ENCODE measurements at places on chromosomes 6 and 20.

- DNase-seq: no peak
Observed at GRCh38 chr6:109008537-109009235, 86.0 kb downstream of the SESN1 start.

DNA sequence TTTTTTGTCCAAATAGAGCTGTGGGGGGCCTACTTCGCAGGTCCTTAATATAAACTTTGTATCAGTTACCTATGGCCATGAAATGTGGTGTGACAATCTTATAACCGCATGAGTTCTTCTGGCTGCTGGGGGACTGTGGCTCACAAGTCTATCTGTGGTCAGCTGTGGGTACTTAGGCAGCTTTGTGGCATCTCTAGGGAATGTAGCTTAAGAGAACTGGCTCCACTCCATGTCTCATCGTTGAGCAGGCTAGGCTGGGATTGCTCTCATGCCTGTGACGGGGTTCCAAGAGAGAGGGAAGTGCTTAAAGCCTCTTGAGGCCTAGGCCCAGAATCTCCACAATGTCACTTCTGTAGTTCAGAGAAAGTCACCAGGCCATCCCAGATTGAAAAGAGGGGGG, 140.5 kb downstream of the BTBD3 start:
- DNase-seq: no peak

DNA sequence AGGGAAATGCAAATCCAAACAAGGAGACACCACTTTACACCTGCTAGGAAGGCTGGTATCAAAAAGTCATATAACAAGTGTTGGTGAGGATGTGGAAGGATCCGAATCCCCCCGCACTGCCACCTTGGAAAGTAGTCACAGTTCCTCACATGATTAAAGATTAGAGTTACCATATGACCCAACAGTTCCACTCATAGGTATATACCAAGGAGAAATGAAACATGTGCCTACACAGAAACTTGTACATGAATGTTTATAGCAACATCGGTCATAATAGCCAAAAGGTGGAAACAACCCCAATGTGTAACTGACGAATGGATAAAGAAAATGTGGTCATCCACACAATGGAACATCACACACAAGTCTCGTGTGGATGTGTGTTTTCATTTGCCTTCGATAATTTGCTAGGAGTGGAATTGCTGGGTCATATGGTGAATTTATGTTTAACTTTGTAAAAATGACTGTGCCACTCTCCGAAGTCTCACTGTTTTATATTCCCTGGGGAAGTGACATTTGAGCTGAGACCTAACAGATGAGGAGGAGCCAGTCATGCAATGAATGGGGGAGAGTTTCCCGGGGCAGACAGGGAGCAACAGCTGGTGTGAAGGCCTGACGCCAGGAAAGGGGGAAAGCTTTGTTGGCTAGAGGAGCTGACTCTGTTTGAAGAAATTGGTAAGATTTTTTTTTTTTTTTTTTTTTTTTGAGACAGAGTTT, 125.9 kb upstream of the MLN start:
- DNase-seq: no peak

DNA sequence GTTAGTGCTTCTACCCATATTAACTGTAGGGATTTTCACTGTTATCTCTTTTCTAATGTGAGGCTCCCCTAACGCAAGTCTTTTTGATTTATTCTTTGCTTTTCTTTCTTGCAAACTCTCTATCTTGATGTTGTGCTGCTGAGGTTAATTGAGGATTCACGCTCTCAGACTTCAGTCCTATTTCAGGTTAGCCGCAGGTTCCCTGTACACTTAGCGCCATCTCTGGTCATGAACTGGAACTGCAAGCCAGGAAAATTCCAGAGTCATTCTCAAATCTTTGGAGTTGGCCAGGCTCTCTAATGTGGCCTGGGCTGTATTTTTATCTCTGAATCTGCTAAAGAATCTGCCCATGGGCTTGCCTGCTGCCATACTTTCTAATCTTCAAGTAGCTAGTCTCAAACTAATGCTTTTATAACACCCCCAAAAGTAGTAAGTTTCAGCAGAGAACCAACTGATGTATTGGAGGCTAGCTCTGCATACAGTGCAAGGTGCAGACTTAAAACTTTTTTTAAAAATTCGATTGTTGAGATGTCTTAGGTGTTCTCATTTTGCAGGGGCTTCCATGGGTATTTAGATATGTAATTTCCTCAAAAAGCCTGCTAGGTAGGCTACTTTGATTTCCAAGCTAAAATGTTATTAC, 91.1 kb upstream of the OPRM1 start:
- no peak for DNase-seq

DNA sequence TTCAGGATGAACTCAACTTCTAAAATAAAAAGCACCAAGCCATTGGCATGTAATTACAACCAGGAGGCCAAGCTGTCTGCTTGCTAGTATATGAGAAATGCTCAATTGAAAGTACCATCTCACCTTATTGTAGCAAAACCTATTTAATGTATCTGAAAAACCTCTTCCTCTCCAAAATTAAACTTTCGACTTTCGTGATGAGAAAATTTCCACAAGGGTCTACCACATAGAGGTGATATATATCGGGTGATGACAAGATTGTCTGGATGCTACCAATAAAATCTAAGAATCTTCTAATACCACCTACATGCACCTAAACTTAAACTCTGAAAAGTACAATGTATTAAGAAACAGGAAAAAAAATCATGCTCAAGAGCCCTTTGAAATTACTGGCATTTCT, 74.2 kb downstream of the ATXN1 start:
- no peak for DNase-seq

DNA sequence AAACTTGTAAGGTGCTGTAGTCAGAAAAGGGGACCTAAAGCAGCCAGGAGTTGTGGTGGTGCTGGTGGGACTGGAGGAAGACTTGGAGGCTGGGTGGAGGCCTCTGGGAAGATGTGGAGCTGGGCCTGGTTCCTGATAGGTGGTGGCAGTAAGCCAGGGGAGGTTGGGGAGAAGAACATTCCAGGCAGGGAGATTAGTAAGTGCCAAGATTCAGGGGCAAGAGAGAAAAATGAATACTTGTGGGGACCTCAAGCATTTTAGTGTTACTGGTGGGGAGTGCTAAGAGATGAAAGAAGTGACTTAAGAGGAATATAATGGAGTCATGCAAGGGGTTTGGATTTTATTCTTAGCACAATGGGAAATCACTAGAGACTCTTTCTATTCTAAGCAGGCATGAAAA, 79.0 kb upstream of the B3GAT2 start:
- DNase-seq: no peak

GRCh38 chr6:78031228-78031627, 378.4 kb downstream of the MEI4 start:
- no peak for DNase-seq

GRCh38 chr6:87174078-87174579, 18.8 kb downstream of the ZNF292 start:
- DNase-seq: no peak

DNA sequence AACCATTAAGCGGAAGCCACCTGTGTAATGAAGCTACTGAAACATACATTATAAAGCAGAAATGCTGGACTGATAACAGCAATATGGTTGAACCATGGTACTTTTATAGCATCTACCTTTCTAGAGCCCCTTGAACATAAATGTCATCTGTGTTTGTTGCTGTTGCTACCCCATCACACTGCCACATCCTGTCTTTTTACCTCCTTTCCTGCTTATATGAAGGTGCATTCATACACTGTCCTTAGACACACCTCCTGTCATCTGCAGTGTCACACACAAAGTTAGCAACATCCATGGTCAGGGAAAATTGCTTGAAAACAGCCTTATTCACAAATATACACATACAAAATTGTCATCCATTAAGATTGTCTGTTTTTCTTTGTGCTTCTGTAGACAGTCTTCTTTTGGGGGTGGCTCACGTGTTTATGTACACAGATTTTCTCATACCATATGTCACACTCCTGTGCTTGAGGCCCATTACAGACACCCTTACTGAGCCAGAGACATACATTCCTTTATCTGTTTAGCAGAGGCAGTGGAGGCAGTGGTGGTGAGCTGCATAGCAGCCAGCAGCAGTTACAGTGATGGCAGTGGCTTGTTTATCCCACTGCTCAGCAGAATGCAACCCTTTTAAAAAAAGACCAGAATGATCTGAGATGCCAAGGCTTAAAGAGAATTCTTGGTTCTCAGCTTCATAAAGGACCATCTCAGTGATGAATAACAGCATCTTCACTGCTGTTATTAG, 25.9 kb downstream of the C6orf62 start:
- DNase-seq: no peak

DNA sequence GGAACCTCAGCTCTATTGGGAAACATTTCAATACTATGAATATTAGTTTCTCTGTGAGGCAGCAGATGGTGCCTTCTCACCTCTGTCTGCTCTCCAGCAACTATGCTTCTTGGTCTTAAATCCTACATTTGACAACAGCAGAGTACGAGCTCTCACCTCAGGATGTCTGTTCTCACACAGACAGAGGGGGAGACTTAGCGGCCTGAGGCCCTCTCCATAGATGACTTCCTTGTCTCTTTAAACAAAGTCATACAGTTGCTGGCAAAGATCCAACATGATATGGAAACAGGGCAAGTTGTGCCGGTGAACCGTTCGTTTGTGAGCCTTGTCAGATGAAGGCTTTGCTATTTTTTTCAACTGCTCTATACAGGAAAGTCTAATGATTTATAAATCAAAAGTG, 43.7 kb upstream of the GABRR1 start:
- no peak for DNase-seq

GRCh38 chr6:113185299-113185698, 671.8 kb upstream of the MARCKS start:
- no peak for DNase-seq

- peak; percentile 12 for DNase-seq
Observed at GRCh38 chr6:34953061-34954025, 64.3 kb downstream of the ANKS1A start.

- no peak for DNase-seq
Observed at GRCh38 chr6:68649669-68650068, 14.6 kb downstream of the ADGRB3 start.

DNA sequence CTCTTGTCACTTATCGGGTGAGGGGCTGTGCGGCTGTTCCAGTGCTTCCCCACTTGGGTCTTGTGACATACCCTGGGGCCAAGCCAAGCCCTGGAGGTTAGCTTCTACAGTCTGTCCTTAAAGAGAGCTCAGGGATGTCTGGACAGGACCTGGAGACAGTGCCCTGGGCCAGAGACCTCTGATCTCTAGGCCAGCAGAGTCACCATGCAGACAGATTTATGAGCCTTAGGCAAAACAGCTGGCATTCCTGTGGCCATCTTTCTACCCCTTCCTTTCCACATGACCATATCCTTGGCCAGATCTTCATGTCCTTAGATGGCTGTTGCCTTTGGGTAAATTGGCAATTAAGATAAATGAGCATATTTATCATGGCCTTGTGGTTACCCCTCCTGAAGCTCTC, 678.6 kb downstream of the MAFB start:
- no peak for DNase-seq

DNA sequence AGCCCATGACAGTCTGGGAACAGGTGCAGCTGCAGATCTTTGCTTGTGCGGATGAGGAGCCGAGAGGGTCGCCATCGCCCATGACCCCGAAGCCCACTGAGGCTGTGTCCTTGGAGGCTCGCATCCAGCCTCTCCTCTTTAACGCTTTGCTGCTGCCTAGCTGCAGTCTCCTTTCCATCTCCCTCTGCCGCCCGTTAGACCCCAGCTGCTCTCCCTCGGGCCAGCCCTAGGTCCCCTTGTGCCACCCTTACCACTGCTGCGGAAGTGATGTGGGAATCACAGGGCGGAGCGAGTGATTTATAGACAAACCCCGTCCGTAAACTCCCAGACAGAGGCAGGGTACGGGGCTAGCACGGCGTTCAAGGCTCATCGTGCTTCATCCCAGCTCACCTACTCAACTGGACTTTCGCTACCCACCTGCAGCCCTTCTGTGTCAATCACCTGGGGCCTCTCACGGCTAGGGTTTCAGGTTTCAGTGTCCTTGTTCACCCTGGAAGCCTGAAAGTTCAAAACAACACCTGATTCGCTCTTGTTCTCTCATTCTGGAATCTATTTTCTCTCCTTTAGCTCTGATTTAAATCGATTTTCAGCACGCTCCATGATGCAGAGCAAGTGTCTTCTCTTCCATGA, 76.1 kb downstream of the PAX1 start:
- no peak for DNase-seq

GRCh38 chr6:15389765-15390723, 144.2 kb downstream of the JARID2 start:
- DNase-seq: no peak

GRCh38 chr6:134590449-134590848, 272.5 kb upstream of the SGK1 start:
- DNase-seq: no peak

GRCh38 chr6:143253586-143253985, 192.9 kb downstream of the AIG1 start:
- no peak for DNase-seq

DNA sequence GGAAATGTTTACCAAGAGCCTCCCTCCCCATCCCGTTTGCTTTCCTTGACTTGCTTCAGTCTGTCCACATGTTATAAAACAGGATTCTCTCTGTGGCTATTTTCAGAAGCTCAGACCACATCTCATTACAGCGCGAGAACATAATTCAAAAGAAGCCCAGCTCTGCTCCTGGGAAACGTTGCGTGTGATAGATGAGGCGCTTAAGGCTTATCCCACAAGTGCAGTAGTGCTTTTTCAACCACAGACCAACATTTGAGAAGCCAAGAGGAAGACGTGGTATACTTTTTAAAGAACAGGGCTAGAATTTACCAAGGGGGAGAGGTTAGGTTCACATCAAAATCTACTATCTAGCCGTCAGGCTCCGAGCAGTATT, 239.5 kb downstream of the SLC24A3 start:
- DNase-seq: no peak

DNA sequence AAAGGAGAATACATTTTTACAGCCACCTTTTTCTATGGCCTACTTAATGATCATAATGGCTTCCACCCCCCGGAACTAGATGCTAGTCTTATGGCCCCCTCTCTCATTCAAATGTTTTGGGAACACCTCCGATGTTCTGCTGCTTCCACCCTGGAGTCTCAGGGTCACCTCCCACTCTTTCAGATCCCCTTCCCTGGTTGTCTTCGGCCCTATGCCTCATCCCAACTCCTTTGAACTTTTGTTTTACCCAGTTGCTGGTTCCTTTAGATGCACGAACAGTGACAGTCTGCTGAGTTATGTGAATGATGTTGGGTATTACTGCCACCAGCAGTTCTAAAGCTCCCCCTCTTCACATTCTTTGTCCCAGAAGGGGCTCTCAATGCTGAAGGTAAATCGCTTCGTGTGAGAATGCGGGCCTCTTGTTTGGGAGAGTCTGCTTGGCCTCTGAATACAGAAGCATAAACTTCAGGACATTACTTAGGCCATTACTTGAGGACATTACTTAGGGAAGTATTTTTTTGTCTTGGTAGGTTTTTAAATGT, 309.1 kb downstream of the SOX4 start:
- DNase-seq: no peak

GRCh38 chr20:37764333-37764935, 70.6 kb downstream of the CTNNBL1 start:
- DNase-seq: no peak

- DNase-seq: no peak
Observed at GRCh38 chr6:150068151-150068550, 770 bp downstream of the ULBP3 start.

- no peak for DNase-seq
Observed at GRCh38 chr6:38143191-38144150, 323.9 kb downstream of the ZFAND3 start.

GRCh38 chr6:136641166-136641565, 90.9 kb upstream of the MAP7 start:
- DNase-seq: no peak

Measured in mucosa of descending colon (tissue), 3 donors.